ENCODE measurements at places on chromosomes 6 and 20.

GRCh38 chr6:28078050-28078449, 2.3 kb upstream of the ZNF165 start:
- DNase-seq = no peak

DNA sequence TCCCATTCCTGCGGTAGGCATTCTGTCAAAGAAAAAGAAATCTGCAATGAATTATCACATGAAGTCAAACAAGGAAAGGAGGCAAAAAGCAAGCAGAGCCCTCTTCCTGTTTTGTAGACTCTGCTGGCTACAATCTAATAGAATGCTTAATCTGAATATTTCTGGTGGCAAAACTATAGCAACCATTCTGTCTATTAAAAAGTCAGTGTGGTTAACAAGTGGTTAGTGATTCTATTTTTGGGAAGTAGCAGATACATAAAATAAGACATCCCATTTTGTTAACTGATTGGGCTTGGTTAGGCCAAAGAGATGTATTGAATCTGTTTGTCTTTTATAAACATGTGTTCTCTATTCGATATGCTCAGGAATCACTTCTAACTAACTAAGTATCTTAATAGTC, 442.3 kb downstream of the CDC5L start:
- DNase-seq = no peak

DNA sequence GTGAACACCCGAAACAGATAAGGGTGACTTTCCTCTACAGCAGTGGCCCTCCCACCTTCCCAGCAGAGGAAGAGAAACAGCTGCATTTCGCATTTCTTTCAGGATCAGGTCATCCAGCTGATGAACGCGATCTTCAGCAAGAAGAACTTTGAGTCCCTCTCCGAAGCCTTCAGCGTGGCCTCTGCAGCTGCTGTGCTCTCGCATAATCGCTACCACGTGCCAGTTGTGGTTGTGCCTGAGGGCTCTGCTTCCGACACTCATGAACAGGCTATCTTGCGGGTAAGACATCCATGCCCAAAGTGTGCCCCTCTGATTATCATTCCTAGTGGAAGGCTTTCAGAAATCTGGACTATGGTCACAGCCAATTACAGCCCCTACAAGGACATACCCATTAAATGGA, 27.8 kb upstream of the MROH8 start:
- no peak for DNase-seq

DNA sequence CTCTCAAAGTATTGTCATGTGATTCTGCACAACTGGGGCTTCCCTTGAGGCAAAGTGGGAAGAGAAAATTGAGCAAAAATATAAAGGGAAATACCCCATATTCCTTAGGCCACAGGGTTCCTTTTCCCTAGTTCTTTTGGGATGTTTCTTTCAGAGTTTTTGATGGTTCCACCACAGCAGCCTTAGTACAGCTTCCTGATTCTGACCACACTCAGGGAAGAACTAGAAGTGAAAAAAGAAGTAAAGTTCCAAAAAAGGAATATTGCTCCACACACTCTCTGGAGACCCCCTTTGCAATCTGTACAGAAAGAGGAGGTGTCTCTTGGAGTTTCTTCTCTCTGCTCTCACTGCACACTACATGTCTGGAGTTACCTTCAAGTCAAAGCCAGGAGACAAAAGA, 27.9 kb upstream of the HLA-DQA2 start:
- no peak for DNase-seq

GRCh38 chr6:147873816-147874215, 365.3 kb downstream of the SAMD5 start:
- no peak for DNase-seq
